ENCODE measurements at places on chromosomes 11 and 22.

DNA sequence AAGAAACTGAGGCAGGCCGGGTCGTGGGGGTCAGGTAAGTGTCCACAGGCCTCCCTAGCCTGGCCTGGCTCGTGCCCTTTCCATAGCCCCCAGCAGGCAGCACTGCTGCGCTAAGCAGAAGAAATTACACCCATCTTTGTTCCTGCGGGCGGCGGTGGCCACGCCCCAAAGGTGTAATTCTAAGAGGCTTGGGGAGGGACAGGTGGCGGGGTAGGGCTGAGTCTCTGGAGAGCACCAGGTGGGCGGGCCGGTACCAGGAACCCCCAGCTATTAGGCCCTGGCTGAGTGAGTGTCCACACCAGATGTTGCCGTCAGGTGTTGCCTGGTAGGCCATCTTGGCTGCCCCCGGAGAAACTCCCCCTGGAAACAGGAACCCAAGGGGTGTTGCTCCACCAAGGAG, 12.3 kb upstream of the ARAP1 start:
- no peak for DNase-seq

DNA sequence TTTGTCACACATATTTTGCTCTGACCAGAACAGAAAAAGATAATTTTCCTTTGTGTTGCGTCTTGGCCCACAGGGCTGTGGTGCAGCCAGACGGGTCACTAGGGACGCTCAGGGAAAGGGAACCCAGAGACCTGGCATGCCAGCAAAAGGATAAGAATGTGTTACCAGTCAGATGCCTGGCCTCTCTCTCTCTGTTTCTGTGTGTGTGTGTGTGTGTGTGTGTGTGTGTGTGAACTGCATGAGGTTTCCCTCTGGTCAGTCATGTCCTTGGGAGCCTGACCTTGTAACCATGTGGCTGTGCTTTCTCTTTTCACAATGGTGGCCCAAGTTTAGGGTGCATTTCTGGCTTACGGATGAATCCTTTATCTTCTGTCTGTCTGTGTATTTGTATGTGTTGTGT, 25.4 kb downstream of the CCKBR start:
- DNase-seq, result no peak

DNA sequence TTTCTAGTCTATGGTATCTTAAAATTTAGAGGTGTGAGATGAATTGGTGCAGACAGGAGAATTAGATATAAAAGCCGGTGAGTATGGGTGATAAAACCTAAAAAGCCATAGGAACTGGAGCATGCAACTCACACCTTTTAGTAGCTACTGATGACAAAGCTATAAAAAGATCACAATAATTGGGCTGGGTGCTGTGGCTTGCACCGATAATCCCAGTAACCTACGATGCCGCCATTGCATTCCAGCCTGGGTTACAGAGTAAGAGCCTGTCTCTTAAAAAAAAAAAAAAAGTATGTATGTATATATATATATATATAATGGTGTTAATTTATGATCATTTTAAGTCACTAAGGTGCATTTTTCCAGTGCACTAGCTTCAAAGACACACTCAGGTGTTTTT, 17.2 kb downstream of the WEE1 start:
- DNase-seq, result no peak

DNA sequence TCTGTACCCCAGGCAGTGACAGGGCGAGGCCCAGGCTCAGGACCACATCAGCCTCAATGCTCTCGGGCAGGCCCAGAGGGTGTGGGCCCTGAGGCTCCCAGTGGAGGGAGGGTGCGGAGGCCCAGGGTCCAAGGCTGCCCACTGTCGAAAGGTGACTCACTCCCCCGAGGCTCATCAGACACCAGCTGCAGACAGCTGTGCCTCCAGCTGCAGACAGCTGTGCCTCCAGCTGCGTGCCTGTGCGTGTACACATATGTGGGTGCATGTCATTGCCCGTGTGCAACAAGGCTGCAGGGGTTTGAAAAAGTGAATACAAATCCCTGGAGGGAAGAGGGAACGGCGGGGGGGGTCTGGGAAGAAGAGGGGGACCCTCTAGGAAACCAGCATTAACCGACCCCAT, 134.3 kb downstream of the BRD1 start:
- no peak for DNase-seq

DNA sequence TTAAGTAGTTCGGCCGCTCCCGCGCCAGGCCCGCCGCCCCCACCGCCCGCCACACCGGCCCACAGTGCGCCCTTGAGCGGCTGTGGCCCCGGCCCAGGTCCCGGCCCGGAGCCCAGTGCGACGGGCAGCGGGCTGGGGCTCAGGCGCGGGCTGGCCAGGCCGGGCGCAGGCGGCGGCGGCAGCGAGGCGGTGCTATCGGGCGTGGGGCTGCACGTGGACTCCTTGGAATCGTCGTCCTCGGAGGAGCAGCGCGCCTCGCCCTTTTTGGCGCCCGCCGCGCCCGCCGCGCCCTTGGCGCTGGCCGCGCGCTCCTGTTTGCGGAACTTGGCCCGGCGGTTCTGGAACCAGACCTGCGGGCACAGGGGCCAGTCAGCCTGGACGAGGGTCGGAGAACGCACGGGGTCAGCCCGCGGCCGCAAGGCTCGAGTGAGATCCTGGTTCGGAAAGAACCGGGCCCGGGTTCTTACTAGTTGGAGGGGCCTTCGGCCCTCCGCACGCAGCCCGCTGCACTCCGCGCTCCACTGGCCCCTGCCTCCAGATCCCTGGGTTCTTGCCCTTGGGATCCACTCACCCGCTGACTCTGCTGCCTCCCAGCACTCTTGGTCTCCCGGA, 4.0 kb downstream of the PHOX2A start:
- no peak for DNase-seq

DNA sequence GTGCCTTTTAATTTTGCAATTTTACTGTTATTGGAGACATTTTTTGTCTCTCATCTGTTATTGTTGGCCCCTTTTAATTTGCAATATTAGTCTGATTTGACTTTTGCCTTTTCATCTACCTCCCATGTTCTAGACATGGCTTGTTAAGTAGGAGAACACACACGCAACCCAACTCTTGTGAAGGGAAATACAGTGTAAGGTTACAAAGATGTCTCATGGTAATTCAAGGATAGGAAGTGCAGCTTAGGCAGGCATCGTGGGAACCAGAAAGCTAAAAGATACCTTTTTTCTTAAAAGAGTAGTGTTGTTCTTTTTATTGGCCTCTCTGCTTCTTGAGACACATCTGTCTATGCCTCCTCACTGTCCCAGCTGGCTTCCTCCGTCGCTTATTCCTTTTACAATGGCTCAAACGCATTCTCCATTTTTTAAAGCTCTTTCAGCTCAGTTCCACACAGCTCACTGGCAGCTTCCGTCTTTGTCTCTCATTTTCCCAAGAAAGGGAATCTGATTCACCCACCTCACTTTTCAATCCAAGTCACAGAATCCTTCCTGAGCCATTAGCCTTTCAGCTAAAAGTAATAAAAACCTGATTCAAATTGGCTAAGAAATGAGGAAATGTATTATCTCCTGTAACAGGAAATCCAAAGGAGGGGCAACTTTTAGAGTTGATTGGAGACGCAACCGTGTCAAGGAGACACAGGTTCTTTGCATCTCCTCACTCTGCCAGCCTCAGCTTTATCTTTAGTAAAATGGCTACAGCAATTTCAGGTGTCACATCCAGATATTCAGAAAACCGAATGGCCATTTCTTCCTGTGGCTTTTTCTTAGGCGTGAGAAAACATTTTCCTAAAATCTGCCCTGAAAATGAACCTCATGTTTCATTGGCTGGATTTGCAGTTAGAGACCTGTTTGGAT, 57.2 kb downstream of the SIK2 start:
- no peak for DNase-seq

GRCh38 chr11:17413414-17414316, 25.2 kb upstream of the KCNJ11 start:
- no peak for DNase-seq

- DNase-seq, result no peak
Measured at GRCh38 chr11:132646890-132647289, 885.4 kb downstream of the OPCML start.

DNA sequence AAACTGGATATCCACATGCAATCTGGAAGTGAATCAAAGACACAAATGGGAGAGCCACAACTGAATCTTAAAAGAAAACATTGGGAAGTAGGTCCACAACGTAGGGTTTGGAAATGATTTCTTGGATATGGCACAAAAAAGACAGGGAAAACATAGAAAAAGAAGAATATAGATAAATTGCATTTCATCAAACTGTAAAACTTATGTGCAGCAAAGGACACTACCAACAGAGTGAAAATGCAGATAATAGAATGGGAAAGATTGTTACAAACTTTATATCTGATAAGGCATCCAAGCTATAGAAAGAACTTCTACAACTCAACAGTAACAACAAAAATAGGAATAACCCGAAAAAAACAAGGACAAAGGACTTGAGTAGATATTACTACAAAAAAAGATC, 89.6 kb downstream of the ZNF280B start:
- DNase-seq, result no peak

- no peak for DNase-seq
Measured at GRCh38 chr22:30047364-30047738, 32.9 kb upstream of the HORMAD2 start.

DNA sequence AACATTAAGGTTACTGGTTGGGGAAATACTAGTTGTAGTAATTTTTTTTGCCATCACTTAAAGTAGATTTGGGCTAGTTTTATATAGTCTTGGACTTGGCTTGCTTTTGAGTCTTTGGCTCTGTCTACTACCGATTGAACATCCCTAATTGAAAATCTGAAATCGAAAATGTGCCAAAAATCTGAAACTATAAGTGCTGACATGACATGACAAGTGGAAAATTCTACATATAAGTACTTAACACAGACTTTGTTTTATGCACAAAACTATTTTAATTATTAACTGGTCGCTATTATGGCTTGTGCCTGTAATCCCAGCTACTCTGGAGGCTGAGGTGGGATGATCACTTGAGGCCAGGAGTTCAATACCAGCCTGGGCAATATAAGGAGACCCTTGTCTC, 22.5 kb downstream of the RNF169 start:
- DNase-seq, result no peak

- no peak for DNase-seq
Measured at GRCh38 chr11:16393340-16393739, 37.0 kb upstream of the SOX6 start.

DNA sequence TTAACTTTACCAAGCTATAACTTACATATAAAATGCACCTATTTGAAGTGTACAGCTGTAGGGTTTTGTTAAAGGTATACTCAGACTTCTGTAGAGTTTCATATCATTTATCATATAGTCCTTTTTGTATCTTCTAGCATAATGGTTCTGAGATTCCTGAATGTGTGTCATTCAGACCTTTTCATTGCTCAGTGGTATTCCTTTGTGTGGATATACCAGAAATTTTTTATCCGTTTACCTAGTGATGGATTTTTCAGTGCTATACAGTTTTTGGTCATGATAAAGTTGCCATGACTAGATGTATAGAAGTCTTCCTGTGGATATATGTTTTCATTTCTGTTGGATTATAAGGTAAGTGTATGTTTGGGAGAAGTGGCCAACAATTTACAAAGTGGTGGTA, 6.3 kb upstream of the PITPNB start:
- no peak for DNase-seq

- DNase-seq, result no peak
Measured at GRCh38 chr11:116540645-116541304, 232.0 kb downstream of the BUD13 start.

- no peak for DNase-seq
Measured at GRCh38 chr11:44568331-44568657, 2.8 kb downstream of the CD82 start.

DNA sequence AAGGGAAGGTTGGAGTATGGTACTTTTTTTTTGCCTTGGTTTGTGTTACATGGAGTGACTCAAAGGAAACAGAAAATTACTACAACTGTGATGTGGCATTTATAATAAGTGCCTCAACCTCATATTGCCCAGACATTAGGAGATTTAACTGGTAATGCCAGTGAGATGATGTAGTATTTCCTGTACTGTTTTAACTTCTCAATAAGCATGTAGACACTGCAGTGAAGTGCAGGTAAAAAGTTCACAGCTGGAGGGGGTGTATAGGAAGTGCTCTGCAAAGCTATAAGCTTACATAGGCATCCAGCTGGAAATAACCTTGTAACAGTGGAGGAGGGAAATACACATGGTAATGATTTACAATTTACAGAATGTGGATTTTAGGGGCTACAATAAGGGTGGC, 138.2 kb upstream of the MTMR2 start:
- DNase-seq, result no peak

DNA sequence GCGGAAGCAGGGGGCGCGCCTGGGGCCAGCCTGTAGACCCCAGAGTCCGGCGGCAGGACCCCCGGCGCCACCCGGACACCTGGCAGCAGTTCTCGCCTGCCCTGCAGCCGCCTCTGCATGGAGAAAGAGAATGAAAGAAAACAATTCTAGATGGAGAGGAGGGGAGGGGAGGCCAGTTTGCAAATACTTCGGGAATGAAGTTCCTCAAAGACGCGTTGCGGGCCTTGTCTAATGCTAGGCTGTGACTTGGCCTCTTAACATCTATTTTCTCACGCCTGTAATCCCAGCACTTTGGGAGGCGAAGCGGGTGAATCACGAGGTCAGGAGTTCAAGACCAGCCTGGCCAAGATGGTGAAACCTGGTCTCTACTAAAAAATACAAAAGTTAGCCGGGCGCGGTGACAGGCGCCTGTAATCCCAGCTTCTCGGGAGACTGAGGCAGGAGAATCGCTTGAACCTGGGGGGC, 2.1 kb upstream of the BARX2 start:
- DNase-seq, result no peak

- no peak for DNase-seq
Measured at GRCh38 chr11:105466582-105467228, 143.2 kb upstream of the GRIA4 start.

- no peak for DNase-seq
Measured at GRCh38 chr22:49613108-49613507, 214.6 kb downstream of the BRD1 start.

DNA sequence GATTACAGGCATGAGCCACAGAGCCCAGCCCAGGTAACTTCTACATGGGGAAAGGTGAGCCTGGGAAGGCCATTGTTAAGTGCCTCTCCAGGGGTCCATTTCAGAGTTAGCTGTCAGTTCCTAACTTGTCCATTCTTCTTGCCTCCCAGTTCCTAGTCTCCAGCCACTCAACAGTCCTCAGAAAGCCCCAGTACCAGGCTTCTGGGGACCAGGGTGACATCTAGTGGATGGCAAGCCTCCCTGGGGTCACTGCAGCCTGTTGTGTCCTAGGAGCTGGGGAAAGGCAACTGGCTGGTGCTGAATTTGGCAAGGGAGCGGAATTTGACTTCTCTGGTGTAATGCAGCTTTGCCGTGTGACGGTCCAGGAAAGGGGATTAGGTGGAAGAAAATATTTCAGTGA, 2.1 kb downstream of the LGALS12 start:
- DNase-seq, result no peak

DNA sequence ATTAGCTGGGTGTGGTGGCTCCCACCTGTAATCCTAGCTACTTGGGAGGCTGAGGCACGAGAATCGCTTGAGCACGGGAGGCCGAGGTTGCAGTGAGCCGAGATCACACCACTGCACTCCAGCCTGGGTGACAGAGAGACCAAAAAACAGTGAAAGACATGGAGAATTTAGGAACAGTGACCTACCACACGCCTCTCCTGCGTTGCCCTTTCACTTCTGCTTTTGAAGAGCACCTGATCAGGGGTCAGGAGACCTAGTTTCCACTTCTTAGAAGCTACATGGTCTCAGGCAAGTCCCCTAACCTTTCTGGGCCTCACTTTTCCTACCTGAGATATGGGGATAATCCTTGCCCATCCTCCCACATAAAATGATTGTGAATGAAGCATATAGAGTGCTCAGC, 12.2 kb downstream of the SLC35C1 start:
- DNase-seq, result no peak
